ENCODE measurements at places on chromosomes 11 and 22. TPM values are rescaled to one million over a fixed set of nuclear protein-coding genes. Genes with fewer than 3 reads are reported as not detected.

Gene NLRP10
- not detected for total RNA-seq

Gene MOGAT2
- total RNA-seq = 0.12 TPM

Gene OTOG
- not detected for total RNA-seq

Gene ADAMTS15
- total RNA-seq = not detected

Gene LINC01488
- total RNA-seq = not detected

Gene MYBPC3
- 0.67 TPM for total RNA-seq

Gene OLFML1
- not detected for total RNA-seq

Gene EMID1
- not detected for total RNA-seq

Gene C11orf65
- total RNA-seq = 1.4 TPM

GRCh38 chr11:70829886-70830272 is 422.5 kb downstream of the SHANK2 start:
- DNase-seq = no peak
- H3K4me1 ChIP-seq = no peaks in the 10 kb centered on the region
- no peak overlapping the region for H3K27ac ChIP-seq
- H3K36me3 ChIP-seq = no peaks in the 10 kb centered on the region

DNA sequence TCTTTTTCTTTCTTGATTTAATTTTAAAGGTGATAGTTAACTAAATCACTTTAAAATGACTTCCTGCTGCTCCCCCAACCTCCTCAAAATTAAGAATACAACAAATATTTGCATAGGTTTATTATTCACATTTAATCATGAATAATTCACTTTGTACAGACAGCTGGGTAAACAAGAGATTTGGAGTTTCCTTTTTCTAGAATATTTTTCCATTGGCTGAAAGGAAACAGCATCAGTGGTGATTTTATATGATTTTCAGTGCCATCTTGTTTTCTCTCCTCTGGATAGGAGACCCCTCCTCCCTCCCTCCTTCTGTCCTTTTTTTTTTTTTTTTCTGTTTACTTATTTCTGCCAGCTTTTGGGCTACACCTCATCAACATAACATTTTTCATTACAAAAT is 60.5 kb downstream of the LIF start:
- no peak for DNase-seq
- H3K36me3 ChIP-seq = no peaks in the 10 kb centered on the region
- H3K4me3 ChIP-seq = no peak overlapping the region
- no peak overlapping the region for H3K27ac ChIP-seq
- peaks cover 7% of the 10 kb centered on the region for H3K27me3 ChIP-seq
- H3K4me1 ChIP-seq = no peaks in the 10 kb centered on the region

GRCh38 chr22:36743011-36743410 is 32.9 kb downstream of the IFT27 start:
- no peak for DNase-seq
- H3K27ac ChIP-seq = no peak overlapping the region
- H3K4me1 ChIP-seq = no peaks in the 10 kb centered on the region
- H3K4me3 ChIP-seq = no peak overlapping the region
- no peaks in the 10 kb centered on the region for H3K36me3 ChIP-seq

DNA sequence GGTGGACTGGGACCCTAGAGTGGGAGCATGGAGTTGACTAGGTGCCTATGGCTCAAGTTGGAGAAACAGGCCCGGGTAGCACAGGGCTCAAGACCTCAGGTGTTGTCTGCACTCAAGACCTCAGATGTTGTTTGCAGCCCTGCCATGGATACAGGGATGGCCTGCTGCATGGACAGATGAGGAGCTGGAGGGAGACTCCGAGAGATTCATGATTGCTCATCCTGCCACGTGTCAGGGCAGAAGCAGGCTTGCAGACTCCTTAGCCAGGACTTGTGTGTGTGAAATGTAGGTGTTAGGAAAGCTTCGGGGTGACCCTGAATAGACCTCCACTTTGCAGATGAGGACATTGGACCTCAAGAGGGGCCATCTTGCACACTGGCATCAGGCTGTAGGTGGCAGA is 921 bp downstream of the CCDC116 start:
- H3K27me3 ChIP-seq = no peaks in the 10 kb centered on the region
- H3K27ac ChIP-seq = no peak overlapping the region
- H3K4me3 ChIP-seq = no peak overlapping the region
- H3K4me1 ChIP-seq = peaks cover 7% of the 10 kb centered on the region
- DNase-seq = no peak
- H3K36me3 ChIP-seq = no peaks in the 10 kb centered on the region

DNA sequence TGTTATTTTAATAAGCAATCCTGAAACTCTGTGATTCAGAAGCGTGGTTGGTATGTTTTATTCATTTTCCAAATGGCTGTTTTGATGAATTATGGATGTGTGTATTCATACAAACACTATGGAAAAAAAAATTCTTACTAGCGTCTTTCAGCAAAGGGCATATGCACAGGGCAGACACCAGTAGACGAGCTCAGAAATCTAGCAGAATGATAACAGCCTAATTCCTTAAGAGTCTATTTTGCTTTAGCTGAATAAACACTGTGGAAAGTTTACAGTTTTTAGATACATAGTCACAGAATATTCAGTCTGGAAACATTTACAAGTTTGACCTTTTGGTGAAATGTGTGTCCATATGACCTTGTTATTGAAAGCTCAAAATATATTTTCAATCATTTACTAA is 418.8 kb upstream of the LUZP2 start:
- H3K36me3 ChIP-seq = no peaks in the 10 kb centered on the region
- H3K27ac ChIP-seq = no peak overlapping the region
- no peak for DNase-seq
- no peaks in the 10 kb centered on the region for H3K4me1 ChIP-seq
- H3K4me3 ChIP-seq = no peak overlapping the region
- no peaks in the 10 kb centered on the region for H3K27me3 ChIP-seq

- peaks cover 11% of the 10 kb centered on the region for H3K4me1 ChIP-seq
- DNase-seq = no peak
These were observed 55.6 kb downstream of the TCF20 start for GRCh38 chr22:42214633-42215415.

DNA sequence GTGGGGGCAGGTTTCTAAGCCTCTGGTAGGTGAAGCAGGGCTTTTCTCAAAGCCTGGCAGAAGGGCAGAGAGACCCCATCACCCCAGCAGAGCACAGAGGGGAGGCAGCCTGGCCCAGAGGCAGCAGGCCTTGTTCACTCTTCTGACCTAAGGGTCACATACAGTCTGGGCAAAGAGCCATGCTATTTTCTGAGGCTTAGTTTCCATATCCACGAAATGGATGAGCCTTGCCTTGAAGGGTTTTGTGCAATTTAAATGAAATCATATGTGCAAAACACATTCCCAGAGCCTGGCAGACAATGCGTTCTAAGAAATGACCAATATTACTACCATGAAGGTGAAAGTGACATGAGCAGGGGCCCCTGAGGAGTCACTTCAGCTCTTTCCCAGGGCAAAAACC is 44.5 kb downstream of the HIRA start:
- H3K4me3 ChIP-seq = no peak overlapping the region
- H3K36me3 ChIP-seq = peaks cover 5% of the 10 kb centered on the region
- no peak overlapping the region for H3K27ac ChIP-seq
- H3K27me3 ChIP-seq = no peaks in the 10 kb centered on the region
- no peaks in the 10 kb centered on the region for H3K4me1 ChIP-seq
- no peak for DNase-seq

- H3K36me3 ChIP-seq = no peaks in the 10 kb centered on the region
- H3K4me1 ChIP-seq = no peaks in the 10 kb centered on the region
- H3K4me3 ChIP-seq = no peak overlapping the region
- no peak overlapping the region for H3K27ac ChIP-seq
- peaks cover 2% of the 10 kb centered on the region for H3K27me3 ChIP-seq
- DNase-seq = no peak
These were observed 39.5 kb upstream of the BRSK2 start for GRCh38 chr11:1350086-1350725.

GRCh38 chr11:118742304-118742703 is 48.7 kb downstream of the DDX6 start:
- H3K4me1 ChIP-seq = no peaks in the 10 kb centered on the region
- no peak overlapping the region for H3K27ac ChIP-seq
- no peak overlapping the region for H3K4me3 ChIP-seq
- no peaks in the 10 kb centered on the region for H3K27me3 ChIP-seq

DNA sequence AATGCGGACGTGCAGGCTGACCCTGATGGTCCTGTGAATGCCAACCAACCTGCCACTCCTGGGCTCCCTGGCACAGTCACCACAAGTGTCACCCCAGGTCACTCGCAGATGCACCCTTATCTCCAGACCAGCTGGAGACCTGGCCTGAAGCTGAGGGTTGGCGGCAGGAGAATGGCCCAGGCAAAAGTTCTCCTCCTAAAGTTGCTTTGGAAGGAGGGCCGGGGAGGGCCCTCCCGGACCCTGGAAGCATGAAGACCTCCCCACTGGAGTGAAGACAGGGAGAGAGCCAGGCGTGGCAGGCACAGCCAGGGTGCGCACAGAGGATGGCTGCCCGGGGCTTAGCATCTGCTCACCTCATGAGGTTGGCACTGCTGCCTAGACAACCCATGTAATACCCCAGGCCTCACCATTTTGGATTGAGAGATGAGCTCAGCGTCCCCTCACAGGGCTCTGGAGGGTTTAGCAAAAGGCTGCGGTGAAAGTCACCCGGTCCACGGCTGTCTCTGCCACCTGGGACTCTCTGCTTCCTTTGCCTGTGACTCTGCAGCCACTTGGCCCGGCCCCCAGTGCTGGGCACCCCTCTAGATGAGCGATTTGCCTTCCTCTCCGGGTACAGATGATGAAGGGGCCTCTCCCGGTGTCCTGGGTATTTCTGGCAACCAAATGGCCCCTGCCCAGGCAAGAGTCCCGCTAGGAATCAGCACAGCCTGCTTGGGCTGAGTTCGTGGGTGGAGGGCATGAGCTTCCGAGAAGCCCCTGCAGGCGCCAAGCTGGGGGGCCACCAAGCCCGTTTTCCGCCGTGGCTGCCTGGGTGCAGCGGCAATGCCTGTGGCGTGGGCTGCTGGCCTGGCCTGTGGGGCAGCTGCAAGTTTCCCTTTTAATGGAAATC is 48.3 kb upstream of the SEPTIN5 start:
- no peak overlapping the region for H3K27ac ChIP-seq
- H3K4me1 ChIP-seq = no peaks in the 10 kb centered on the region
- no peaks in the 10 kb centered on the region for H3K36me3 ChIP-seq
- DNase-seq = no peak

DNA sequence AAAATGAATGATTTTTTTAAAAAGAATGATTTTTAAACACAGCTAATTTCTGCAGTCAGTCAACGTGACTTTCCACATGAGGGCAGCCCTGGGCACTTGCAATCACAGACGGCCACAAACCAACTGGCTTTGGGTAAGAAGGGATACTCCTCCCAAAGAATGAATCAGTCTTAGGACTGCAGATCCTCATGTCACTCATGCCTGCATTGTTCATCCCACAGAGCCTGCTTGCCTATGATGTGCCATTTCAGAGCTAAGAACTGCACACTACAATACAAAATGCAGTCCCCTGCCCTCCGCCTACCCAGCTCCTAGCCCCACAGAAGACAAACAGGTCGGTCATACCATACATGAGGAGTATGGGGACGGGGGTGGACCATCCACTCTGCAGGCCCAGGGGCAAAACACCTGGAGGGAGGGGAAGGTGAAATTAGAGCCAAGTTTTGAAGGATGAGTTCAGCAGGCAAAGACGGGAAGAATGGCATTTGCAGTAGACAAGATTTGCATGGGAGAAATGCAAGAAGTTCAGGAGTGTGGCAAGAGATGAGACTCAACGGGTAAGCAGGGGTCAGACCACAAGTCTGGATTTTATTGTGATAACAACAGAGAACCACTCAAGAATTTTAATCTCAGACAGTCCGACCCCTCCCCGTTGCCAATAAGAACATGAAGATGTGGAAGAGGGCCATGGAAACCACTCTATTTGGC is 24.7 kb downstream of the PACSIN2 start:
- no peak overlapping the region for H3K27ac ChIP-seq
- no peak overlapping the region for H3K4me3 ChIP-seq
- no peak for DNase-seq
- H3K36me3 ChIP-seq = peaks cover 9% of the 10 kb centered on the region
- peaks cover 5% of the 10 kb centered on the region for H3K4me1 ChIP-seq
- no peaks in the 10 kb centered on the region for H3K27me3 ChIP-seq

DNA sequence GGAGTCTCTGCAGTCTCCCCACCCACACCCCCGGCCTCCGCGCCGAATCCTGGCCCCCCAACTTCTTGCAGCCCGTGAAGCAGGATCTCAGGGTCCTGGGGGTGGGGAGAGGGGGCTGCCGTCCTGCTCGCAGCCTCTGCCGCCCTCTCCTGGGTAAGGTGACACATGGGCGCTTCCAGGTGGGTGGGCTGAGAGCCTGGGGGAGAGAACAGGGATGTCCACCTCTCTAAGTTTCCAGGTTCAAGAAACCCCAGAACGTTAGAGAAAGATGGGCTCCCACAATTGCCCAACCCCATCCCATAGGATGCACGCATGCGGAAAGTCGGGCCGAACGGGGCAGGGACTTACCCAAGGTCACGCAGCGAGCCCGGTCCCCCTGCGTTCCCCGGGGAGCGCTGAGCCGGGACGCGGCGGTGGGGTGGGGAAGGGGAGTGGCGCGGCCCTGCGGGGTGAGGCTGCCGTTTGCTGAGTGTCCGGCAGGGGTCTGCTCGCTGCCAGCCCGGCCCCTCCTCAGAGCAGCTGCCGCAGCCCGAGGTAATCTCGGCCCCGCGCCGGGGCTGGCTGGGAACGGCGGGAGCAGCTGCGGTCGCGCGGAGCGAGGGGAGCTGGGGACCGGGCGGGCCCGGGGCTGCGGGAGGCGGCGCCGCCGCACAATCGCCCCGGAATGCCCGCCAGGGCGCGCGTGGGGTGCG is 705 bp upstream of the CAPN1 start:
- peak overlapping the region; percentile 58 for H3K27ac ChIP-seq
- DNase-seq = peak; percentile 87
- no peaks in the 10 kb centered on the region for H3K27me3 ChIP-seq
- peaks cover 15% of the 10 kb centered on the region for H3K36me3 ChIP-seq

DNA sequence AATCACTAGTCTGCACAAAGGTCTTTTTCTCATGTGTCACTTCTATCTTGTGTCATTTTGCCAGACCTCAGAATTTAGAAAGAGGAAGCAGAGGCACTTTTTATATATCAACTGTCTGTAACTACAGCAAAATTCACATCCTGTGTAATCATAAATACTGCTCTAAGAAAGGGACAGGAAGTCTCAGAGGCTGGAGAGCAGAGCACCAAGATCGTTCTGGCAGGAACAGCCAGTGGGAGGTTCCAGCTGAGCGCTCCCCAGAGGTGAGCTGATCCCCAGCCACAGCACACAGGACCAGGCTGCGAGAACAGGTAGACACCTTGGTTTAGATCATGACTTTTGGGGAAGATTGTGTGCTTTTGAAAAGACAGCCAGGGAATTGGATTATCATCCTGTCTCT is at the start of gene MS4A7:
Gene MS4A7, plus strand, starts transcription at position 179 of the 400 bp plus-strand sequence. CDS start 4,610 bp downstream, outside the sequence.
- peak within 1 kb of the TSS; percentile 93 for H3K27ac ChIP-seq
- H3K4me1 ChIP-seq = peaks cover 67% of the 10 kb centered on the region
- no peaks in the 10 kb centered on the region for H3K36me3 ChIP-seq
- peak within 1 kb of the TSS; percentile 58 for H3K4me3 ChIP-seq

DNA sequence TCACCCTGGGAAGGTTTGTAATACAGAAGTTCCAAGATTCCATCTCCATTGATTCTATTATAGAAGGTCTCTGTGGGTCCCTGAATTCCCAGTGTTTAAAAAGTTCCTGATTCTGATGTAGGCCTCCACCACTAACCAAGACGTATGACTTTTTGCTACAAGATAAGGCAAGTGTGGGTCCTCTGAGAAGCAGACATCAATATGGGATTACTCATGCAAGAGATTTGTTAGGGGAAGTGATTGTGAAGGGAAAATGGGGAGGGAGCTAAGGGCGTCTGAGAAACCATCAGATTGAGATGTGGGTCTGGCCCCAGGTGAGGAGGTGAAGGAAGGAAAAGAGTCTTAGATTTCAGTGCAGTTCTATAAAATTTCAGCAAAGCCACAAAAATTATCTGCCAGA is 10.2 kb upstream of the LGR4 start:
- no peak overlapping the region for H3K4me3 ChIP-seq
- H3K27ac ChIP-seq = no peak overlapping the region
- DNase-seq = no peak
- no peaks in the 10 kb centered on the region for H3K4me1 ChIP-seq
- H3K27me3 ChIP-seq = no peaks in the 10 kb centered on the region

Measured in B cell (primary cell).